ENCODE measurements at places on chromosomes 2 and 18. TPM values are rescaled to one million over a fixed set of nuclear protein-coding genes. Genes with fewer than 3 reads are reported as not detected.

Gene HES6
- total RNA-seq: 3.6 TPM

Gene EFEMP1
- 615 TPM for total RNA-seq

Gene DSG1
- not detected for total RNA-seq

DNA sequence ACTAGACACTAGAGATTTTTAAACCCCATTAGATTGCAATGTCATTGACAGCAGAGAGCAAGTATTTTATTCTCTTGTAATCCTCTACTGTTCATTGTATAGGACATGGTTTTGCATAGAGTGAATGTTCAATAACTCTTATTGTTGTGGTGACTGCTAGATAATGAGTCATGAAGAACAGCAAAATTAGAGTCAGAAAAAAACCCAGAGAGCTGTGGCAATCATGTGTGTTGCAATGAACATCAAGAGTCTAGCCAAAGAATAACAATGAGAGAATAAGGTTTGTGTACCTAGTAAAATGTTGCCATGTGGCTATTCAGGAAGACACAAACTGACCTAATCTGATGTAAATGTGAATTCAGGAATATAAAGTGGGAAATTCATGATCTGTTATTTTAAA lies 684.0 kb downstream of the DSC3 start:
- DNase-seq: peak; percentile 3

DNA sequence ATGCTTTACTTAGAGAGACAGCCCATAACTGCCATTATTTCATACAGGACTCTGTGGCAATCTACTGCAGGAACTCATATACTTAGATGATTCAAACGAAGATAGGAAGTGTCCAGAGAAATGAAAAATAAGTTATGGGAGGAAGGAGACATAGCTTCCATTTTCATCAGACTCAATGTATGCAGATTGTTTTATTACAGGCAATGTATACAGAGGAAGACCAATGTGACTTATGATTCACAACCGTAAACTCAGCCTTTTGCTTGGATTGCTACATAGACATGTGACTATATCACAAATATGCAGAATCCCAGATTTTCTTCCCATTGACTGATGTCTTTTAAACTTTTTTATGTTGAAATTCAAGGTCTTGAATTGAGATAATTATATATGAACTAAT lies 793.4 kb downstream of the SATB2 start:
- no peak for DNase-seq

- peak; percentile 37 for DNase-seq
Observed at GRCh38 chr2:72993147-72993932, 76.0 kb downstream of the EMX1 start.

Data from fibroblast of lung (primary cell).